ENCODE measurements at places on chromosomes 12 and 14.

- DNase-seq = no peak
These were observed 1428.3 kb downstream of the AACS start for GRCh38 chr12:126493366-126494108.

DNA sequence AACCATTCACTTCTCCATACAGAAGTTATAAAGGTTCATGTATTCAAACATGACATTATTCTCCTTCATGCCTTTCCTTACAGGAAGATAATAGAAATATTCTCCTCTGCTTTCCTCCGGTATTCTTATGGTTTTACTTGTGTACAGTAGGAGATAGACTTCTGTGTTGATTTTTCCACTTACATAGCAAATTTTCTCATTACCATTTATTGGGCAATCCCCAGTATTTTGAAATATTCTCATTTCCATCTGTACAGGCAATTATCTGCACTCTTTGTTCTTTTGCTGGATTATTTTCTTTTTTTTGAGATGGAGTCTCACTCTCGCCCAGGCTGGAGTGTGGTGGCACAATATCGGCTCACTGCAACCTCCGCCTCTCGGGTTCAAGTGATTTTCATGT lies 11.0 kb downstream of the PXMP2 start:
- DNase-seq = no peak

DNA sequence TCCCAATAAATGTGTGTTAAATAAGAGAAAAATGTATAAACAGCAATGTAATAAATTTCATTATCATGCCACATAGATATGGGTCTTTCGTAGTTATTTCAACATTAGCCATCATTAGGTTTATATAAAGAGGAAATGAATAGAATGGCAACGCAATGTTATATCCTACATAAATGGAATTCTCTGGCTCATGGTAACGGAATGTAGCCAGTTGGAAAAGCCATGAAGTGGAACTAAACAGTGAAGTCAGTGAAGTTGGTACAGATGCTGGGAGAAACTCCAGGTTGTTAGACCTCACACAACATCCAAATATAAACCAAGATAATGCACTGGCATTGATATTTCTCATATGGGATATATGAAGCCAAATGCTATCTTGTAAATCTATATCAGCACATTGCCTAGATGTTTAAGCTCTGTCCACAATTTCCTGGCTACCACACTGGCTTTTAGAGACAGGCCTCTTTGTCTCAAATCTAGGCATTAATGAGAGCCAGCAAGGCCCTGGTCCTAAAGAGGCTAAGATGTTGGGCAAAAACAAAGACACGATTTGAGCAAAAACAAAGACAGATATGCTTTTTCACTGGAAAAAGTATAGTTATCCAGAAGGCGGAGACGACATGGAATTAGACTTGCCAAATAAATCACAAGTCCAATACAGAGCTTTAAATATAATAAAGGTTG lies 861.0 kb downstream of the RPS29 start:
- no peak for DNase-seq

DNA sequence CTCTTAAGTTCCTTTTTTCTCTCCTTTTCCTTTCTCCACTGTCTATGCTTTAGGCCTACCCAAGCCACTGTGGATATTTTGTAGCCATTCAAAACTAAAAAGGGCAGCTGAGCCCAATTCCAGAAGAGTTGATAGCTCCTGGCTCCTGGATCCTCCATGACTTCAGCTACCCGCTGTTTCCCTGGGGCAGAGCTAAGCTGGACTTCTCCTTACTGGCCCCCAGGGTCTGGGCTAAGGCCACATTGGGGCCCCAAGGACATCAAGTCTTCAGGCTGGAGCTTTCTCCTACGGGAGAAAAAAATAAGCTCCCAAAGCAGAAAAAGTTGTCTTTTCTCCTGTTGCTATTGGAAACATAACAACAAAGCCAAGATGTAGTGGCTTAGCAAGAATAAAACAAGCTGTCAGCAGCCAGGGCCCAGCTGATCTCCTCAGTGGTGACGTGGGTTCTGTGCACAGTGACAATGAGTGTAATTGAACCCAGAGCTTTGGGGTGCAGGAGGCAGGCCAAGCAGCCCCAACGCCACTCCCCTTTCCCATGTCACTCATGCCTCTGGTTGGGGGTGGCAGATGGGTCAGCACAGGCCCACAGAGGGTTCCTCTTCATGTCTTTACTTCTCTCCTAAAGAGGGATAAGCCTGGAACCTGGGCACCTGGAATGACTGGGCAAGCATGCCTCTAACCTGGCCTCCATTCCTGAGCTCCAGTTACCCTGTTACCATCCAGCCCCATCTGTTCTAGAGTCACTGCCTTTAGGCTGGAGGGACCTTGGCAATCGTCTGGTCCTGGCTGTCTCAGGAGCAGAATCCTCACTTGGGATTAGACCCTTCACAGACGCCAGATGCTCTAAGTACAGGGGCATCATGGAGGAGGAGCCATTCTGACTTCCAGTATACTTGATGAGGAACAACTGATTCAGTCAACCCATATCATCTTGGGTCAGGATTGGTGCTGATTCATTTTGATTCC lies 171.2 kb downstream of the ZFP36L1 start:
- no peak for DNase-seq

DNA sequence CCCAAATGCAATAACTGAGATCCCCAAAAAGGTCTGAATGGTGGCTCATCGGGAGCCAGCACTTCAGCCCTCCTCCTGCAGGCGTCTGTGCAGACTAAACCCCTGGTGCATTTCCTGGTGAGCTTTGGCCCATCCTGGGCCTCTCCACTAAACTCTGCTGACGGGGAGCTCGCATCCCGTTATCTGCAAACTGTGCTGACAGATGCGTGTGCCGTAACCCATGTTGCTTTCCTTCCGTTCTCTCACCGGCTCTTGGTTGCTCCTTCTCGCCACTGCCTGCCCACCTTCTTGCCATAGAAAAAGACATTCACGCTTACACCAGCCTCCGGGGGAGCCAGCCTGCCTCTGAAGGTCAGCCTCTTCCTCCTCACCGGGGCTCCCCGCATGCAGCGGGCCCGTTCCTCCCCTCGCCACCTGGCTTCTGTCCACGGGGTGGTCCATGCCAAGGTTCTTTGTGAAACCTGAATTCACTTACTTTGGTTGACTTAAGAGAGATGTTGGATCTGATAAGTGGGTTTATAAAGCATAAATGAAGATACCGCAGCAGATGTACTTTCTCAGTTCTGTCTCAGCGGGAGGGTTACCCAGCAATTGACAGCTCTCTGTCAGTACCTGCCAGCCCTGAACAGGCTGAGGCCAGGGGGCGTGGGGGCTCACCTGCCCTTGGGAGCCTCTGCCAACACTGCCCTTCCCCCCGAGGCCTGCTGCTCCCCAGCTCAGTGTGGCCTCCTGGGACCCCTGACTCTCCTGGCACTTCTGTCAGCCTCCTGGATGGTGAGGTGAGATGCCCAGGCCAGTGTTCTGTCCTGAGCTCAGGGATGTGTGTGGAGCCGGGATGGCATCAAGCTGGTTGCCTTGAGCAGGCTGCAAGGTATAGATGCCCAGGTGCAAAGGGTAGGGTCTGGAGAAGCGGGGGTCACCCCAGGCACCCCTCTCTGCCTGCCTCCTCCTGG lies 14.2 kb downstream of the ZFYVE21 start:
- no peak for DNase-seq

- DNase-seq = no peak
These were observed 644.9 kb upstream of the FLRT2 start for GRCh38 chr14:84885061-84885460.

DNA sequence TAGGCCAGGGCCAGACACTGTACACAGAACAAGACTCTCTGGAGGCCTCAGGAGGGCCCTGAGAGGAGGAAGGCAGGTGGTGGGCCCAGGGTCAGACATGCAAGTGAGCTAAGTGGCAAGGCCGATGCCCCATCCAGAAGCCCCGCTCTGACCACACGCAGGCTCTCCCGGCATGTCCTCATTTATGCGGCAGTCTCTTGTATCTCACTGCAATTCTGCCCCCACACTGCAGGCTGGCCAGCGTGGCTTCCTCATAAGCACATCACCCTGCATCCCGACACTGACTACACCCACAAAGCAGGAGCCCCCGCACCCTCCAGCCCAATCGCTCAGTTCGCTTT lies 17.5 kb downstream of the SSH1 start:
- DNase-seq = no peak

GRCh38 chr12:3339221-3339620 lies 151.8 kb upstream of the PRMT8 start:
- DNase-seq = no peak
